ENCODE measurements at places on chromosomes 4 and X.

DNA sequence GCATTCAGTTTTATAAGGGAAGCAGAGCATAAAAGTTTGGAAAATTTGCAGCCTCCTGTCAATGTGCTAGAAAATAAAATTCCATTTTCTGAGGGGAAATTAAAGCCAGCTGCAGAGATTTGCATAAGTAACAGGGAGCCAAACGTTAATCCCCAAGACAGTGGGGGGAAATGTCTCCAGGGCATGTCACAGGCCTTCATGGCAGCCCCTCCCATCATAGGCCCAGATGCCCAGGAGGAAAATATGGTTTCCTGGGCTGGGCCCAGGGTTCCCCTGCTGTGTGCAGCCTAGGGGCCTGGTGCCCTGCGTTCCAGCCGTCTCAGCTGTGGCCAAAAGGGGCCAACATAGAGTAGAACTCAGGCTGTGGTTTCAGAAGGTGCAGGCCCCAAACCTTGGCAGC, 9.3 kb downstream of the RNF4 start:
- DNase-seq, result no peak

DNA sequence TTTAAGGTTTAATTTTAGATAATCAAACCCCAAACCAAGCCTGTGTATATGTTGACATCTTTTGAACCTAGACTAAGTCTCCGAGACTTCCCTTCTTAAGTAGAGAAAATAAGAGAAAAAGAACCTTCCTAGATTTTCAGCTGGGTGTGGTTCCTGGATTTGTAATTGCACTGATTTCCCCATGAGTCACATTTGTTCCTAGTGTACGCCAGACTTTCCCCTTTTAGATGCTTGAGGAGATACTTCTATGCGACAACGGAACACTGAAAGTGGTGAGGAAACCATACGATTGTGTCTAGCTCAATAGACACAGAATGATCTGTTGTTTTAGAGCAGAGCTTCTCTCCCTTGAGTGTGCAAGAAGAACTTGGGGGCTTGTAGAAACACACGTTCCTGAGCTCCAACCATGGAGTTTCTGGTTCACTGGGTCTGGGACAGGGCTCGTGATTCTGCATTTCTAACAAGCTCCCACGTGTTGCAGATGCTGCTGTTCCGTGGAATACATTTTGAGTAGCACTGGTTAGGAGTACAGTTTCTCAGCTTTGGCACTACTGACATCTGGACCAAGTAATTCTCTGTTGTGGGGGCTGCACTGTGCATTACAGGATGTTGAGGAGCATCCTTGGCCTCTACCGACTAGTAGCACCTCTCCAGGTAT, 87.1 kb downstream of the AMELX start:
- no peak for DNase-seq

DNA sequence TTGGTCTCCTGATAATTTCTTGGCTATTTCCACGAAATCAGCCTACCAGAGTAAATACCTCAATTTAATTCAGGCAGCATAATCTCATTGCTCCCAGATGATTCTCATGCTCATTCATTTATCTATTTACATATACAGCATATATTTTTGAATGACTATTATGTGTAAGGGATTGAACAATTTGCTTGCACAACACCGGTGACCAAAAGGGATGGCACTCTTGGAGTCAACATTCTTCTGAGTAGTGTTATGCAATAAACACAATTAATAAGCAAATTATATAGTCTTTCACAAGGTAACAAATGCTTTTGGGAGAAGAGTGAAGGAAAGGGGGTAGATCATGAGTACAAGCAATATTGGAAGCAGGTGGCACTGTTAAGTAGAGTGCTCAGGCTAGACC, 1015.3 kb downstream of the ARAP2 start:
- no peak for DNase-seq

GRCh38 chr4:58739275-58739674, 1629.1 kb upstream of the IGFBP7 start:
- DNase-seq, result no peak

- DNase-seq, result peak; percentile 12
Observed at GRCh38 chr4:152605641-152606335, 69.9 kb upstream of the FBXW7 start.

- no peak for DNase-seq
Observed at GRCh38 chrX:134717698-134718097, 59.4 kb upstream of the PLAC1 start.

GRCh38 chr4:121951521-121952110, at the start of gene TRPC3:
Gene TRPC3, minus strand, starts transcription at chr4:121952060. Its CDS starts 380 bp downstream, at chr4:121951680.
- DNase-seq, result no peak

GRCh38 chr4:37095925-37096324, 148.6 kb upstream of the NWD2 start:
- no peak for DNase-seq

DNA sequence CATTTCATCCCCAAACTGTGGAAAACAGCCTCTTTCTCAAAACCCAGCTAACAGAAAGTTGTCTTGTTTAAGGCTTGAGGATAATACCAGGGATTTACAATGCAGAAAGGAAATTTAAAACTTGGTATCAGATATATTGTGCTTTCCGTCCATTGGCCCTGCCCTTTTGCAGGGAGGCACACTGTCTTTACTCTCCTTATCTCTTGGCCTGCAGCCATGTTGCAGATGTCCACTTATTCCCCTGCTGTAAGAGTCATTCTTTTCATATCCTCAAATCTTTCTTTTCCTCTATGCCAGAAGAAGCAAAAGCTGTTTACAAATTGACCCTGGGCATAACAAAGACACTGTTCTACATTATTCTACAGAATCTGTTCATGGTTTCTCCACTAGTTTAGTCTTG, 75.6 kb upstream of the DYNLT3 start:
- DNase-seq, result no peak

DNA sequence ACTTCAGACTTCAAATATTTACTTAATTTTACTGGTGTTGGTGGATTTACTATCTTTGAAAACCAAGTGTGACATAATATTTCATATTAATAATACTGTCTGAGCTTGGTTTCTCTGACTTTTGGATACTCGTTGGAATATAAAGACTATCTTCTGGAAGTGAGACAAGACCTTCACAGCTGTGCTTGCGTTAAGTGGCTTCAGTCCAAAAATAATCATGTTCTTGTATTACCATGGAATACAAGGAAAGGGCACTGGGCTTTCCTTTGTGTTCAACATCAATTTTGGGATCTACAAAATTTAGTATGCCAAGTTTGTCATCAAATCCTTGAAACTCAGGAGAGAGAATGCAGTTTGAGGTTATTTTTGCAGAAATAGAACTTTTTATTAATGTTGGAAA, 712.4 kb upstream of the LCORL start:
- no peak for DNase-seq

DNA sequence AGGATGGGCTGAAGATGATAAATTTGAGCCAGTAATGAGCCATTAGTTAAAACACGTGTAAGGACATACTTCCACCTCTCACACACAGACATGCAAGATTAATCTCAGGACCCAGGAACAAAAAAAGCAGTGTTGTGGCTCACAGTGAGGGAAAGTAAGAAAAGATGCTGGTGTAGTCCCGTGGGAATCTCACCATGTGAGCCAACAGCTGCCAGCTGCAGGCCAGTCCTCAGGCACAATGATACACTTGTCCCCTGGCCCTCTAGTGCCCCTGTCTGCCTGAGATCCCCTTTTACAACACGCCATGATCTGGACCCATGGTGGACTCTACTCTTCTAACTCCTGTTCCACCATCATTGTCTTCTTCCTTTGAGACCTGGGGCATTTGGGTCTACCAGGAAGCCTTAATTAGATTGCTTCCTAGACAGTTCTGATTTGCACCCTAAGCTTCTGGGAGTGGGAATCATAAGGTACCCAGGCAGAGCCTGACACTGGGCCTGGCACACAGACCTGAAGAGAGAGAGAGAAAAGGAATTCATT, 194.7 kb downstream of the STIM2 start:
- no peak for DNase-seq

- DNase-seq, result no peak
Observed at GRCh38 chr4:7226439-7226838, 34.1 kb downstream of the SORCS2 start.

GRCh38 chrX:153750127-153750774, 13.8 kb upstream of the PLXNB3 start:
- no peak for DNase-seq

GRCh38 chr4:2825740-2826139, 17.9 kb upstream of the ADD1 start:
- no peak for DNase-seq

GRCh38 chrX:103608306-103608963, 672 bp downstream of the TCEAL3 start:
- DNase-seq, result peak; percentile 10

DNA sequence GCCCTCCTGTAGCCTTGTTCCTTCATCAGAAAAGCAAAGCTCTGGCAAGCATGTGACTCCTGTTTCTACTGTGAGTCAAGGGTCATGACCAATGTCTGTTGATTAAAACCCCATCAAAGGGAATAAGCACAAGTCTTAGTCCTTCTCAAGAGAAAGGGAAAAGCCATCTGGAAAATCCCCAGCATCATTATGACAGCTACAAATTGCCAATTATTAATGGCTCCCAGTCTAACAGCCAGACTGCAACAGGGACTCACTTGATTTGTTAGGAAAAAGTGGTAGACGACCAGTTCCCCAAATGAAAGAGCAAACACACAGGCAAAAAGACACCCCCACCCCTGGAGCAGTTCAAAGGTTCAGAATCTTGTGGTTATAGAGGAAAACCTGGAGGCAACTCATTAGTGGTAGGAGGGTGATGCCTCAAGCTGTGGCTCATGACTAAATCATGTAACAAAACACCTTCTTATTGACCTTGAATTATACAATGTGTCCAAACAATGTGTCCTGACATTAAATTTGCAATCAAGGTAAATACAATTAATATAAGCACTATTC, 315.7 kb downstream of the HNRNPD start:
- DNase-seq, result no peak

DNA sequence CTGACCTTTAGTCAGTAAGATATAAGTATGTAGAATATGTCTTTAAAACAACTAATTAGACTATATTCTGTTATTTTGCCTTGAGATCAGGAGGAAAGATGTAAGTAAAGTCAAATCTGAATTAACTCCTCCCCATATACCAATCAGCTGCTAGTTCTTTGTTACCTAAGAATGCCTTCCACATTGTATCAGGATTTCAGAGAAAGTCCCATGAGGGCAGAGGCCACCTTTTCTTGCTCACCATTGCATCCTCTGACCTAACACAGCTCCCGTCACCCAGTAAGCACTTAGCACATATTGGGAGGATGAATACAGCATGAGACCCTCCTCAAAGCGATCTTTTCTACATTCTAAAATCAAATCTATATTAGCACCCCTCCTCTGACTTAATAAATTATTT, 87.0 kb downstream of the COL25A1 start:
- no peak for DNase-seq

Measured in amygdala (tissue), 56 donors.